ENCODE measurements at places on chromosomes 2 and 18. TPM values are rescaled to one million over a fixed set of nuclear protein-coding genes. Genes with fewer than 3 reads are reported as not detected.

Gene SCYGR3
- total RNA-seq: not detected

DNA sequence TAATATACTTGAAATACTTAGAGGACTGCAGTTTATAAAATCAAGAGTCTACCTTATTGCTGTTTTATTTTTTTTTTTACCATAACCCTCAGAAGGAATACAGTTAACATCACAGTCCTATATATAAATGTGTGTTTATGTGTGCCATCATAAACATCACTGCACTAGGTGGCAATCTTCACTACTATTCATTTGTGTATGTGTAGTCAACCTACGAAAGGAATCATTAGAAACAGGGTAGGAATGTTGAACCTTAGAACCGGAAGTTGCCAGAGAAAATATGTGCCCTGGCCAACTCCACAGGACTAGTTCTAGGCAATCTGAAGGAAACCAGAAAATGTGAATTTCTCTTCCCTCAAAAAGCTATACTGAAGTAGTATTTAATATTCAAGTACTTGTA is 3.4 kb downstream of the GEN1 start:
- no peak for DNase-seq

GRCh38 chr2:12051831-12052230 is 305.4 kb downstream of the LPIN1 start:
- DNase-seq: no peak

GRCh38 chr2:186503827-186504606 is 18.0 kb downstream of the ZC3H15 start:
- DNase-seq: peak; percentile 23

DNA sequence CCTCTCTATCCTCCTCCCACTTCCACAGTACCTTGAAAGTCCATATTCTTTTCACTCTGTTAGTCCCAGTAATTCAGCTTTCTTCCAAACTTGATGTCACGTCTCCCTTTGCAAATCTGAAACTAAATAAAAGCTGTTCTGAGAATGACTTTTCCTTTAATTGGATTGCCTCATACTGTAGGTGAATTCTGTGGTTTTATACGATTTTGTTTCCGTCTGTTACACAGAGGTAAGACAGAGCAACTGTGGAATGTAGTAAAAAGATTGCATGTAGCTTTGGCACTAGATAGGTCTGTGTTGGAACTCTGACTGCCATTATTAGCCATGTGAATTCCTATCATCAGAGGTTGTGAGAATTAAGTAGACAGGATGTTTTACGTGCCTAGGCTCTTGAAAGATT is 25.9 kb downstream of the MALT1 start:
- no peak for DNase-seq

DNA sequence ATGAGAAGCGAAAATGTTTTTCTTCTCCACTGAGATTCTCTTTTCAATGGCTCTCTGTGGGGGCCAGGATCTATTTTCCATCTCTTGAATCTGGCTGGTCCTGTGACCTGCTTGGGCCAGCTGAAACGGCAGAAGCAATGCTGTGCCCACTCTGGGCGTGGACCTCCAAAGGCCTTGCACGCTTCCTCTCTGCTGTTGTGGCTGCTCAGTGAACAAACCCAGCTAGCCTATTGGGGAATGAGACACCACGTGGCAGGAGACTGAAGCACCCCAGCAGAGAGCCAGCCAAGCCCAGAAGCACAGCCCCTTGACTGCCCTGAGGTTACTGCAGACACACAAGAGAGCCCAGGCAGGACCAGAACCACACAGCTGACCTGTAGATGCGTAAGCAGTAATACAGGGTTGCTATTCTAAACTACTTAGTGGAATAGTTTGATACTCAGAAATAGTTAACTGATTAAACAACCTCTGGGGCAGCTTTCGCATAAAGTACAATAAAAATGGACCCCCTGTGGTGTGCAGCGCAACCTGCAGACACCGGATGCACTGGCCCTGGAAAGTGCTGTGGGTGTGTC is 221.7 kb upstream of the SH3BP4 start:
- no peak for DNase-seq

DNA sequence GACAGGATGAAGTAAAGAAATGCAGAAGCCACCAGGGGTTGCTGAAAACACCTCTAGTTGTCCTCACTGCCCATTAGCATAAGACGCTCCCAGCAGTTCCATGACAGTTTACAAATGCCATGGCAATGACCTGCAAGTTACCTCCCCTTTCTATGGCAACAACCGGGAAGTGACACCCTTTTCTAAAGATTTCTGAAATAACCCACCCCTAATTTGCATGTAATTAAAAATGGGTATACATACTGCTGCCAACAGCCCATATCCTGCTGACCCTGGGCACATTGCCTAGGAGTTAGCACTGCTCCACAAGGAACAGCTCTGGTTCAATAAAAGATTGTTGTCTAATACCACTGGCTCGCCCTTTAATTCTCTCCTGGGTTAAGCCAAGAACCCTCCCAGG is 178.3 kb upstream of the LRATD1 start:
- DNase-seq: no peak

DNA sequence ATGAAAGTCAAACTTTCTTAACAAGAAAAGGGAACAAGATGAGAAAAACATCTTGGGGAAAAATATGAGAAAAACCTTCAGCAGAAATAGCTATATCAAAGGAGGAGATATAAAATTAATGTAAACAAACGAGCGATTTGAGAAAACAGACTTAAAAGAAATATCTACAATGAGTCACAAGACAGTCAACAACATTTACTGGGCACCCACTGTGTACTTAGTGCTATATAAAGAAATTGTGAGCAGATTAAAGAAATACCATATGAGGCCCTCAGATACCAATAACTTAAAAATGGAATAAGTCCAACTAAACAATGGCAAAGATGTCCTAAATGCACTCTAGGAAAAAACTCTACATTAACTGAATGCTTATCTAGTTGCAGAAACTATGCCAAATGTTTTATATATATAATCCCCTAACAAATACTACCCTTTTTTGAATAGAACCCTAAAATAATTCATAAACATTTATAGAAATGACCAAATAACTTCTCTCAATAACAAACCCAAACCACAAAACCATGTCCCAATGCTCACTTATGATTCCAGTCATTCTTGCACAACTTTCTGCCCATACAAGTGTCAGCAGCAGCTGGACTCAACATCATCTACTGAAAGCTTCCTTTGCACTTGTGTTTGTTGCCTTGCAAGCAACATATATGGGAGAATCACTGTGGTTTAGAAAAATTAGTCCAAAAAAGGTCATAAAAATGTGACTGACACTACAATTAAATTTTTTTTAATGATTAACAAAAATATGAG is 83.5 kb downstream of the COBLL1 start:
- no peak for DNase-seq

Gene ZNF804A
- total RNA-seq: not detected

DNA sequence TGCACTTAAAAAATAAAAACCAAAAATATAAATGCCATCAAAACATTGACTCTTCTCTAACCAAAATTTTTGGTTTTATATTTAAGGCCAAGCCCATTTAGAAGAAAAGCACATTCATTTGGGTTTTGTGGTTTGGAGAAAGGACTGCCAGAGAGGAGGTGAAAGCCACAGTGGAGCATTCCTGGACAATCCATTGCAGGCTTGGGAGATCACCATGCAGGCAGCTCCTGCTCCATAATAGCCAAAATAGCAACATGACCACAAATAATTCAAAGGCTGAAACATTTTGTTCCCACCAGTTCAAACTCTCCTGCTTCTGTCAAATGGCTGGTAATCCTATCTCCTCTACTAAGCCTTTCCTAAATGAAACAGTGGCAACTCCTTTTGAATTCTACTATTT is 73.5 kb downstream of the GALNT3 start:
- no peak for DNase-seq

DNA sequence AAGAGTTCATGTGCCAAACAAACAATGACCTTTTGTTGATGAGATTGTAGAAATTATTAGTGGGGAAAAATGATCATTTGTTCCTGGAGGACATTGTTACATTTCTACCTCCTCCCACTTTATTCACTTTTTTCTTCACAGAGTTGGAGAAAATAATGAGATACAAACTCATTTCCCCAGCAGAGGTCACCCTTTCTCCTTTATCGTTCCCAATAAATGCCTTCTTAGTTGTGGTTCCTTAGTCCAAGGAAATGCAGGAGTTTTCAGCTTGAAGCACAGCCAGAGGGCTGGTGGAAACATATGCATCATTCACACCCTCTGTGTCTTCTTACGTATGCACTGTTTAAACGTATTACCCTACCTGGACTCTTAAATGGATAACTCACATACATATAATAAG is 108.8 kb downstream of the SLC4A3 start:
- no peak for DNase-seq

- DNase-seq: no peak
These were observed 92.4 kb upstream of the COPS8 start for GRCh38 chr2:236993286-236993685.

Gene GPR35
- total RNA-seq: 18.7 TPM

Data from CD8-positive, alpha-beta T cell (primary cell).